ENCODE measurements at places on chromosomes 16 and 17.

DNA sequence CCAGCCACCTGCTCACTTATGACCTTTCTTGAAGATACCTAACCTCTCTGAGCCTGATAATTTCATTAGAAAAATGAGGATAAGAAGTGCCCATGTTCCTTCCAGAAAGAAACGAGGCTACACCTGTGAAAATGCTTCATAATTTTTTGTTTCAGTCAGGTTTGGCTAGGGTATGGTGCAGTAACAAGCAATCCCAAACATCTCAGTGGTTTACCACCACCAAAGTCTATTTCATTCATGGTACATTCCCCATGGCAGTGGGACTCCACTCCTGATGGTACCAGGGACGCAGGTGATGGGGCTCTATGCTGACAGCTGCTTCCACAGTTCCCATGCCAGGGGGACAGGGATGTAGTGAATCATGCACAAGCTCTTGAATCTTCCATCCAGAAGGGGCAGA is 147.6 kb upstream of the CES5A start:
- DNase-seq = no peak

DNA sequence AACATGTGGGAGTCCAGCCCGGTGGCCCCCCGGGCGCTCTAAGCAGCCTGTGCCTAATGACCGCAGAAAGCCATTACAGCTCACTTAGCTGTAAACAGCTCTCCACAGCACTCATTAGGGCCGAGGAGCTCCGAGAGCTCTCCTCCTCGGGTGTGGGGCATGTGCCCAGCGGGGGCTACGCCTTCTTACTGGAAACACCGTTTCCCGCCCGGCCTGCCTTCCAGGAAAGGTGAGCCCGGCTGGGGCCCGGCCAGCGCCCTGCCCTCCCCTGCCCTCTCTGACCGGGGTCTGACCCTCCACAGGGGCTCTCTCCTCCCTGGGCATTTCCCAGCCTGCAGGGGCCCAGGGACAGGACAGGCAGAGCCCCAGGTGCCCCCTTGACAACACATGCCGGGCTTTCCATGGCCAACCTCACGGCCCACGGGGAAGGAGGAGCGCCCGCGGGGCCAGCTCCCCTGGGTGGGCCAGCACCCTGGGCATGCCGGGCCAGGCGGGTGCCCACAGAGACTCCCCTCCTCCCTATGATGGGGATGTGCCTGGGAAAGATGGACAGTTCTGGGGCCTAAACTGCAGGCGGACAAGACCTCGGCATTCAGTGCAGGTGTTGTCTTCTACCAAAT is 72.6 kb downstream of the SDK2 start:
- no peak for DNase-seq

GRCh38 chr17:50924800-50925199 is 58.6 kb upstream of the TOB1 start:
- no peak for DNase-seq

- DNase-seq = no peak
These were observed 86.7 kb downstream of the MRC2 start for GRCh38 chr17:62714016-62714777.

DNA sequence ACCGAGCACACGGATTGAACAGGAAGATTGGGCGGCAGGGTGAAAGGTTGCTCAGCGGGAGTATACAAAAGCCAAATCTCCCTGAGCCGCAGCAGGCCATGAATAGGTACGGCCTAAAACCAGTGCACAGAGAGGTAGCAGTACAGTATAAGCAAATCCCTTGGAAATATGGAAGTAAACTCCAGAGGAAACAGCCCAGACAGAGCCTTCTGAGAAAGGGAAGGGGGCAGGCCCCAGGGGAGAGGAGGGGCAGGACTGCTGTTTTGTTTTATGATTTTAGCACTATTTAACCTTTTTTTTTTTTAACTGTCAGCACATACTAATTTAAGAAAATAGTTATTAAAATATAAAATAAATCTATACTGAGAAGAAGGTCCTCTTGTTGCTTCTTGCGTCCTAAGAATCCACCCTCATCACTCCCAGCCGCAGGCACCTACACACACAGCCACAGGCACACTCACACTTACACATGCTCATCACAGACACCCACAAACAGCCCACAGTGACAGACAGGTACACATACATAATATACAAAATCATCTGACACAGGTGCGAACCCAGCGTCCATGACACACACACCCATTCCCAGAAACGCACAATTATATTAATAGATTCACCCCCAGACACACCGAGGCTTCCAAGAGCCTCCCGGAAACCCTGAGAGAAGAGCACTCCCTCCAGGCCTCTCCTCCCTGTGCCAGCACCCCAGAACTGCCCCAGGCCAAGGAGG is 12.8 kb downstream of the PLXDC1 start:
- no peak for DNase-seq

DNA sequence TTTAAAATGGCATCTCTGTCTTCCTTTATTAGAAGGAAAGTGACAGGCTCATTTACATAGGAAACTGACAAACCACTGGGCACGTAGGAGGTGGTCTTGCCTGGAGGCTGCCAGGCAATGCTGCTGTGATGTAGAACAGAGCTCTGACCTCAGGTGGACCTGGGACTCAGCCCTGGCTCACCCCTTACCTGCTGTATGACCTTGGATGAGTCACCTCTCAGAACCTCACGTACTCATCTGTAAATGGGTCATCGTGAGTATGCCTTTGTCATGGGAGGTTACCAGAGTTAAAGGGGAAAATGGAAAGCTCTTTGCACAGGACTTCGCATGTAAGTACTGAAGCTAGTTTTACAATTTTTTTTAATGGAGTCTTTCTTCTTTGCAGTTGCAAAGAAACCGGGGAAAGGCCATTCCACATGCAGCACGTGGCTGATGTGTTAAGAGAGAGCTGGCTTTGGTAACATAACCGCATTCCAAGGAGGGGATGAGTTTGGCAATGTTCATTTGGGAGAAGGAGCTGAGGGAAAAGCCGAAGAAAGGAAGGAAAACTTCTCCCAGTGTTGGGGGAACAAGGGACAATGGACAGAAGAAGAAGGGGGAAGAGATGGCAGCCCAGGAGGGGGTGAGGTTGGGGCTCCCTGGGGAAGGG is 37.4 kb upstream of the LONP2 start:
- DNase-seq = no peak

- no peak for DNase-seq
These were observed 22.4 kb downstream of the NDEL1 start for GRCh38 chr17:8458128-8458527.

- no peak for DNase-seq
These were observed 19.6 kb upstream of the SLC5A11 start for GRCh38 chr16:24826096-24826690.

GRCh38 chr17:75637143-75637538 is 3.9 kb downstream of the SMIM5 start:
- no peak for DNase-seq

GRCh38 chr16:87570938-87571867 is 31.1 kb upstream of the JPH3 start:
- DNase-seq = peak; percentile 13

- no peak for DNase-seq
These were observed 31.3 kb upstream of the TNS4 start for GRCh38 chr17:40532520-40533253.

- DNase-seq = no peak
These were observed 34.8 kb downstream of the MED13 start for GRCh38 chr17:62030264-62030663.

DNA sequence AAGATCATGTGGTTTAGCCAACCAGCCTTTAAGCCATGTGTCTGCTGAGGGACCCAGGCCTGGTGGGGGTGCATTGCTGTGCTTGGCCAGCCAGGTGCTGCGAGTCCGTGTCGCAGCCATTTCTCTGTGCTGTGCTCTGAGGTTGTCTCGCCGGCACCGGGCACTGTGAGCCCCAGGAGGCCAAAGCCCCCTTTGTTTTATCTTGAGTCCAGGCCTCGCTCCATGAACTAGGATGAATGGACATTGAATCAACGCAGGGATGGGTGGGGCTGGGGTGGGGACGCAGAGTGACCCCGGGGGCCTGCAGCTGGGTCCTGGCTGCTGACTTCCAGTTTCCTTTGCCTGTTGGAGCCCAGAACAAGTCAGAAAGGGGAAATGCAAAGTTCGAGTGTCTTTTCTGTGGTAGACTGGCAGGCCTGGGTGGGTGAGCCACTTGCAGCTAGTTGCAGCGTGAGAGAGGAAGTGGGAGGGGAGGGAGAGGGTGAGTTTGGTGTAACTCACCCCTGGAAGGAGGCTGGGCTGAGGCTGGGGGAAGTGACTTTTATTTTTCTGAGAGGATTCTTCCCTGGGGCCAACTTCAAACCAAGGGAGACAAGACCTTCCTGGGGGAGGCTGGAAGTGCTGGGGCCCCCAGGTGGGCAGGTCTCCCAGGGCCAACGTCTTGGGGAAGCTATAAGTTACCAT is 324.7 kb downstream of the SEC14L1 start:
- peak; percentile 68 for DNase-seq

DNA sequence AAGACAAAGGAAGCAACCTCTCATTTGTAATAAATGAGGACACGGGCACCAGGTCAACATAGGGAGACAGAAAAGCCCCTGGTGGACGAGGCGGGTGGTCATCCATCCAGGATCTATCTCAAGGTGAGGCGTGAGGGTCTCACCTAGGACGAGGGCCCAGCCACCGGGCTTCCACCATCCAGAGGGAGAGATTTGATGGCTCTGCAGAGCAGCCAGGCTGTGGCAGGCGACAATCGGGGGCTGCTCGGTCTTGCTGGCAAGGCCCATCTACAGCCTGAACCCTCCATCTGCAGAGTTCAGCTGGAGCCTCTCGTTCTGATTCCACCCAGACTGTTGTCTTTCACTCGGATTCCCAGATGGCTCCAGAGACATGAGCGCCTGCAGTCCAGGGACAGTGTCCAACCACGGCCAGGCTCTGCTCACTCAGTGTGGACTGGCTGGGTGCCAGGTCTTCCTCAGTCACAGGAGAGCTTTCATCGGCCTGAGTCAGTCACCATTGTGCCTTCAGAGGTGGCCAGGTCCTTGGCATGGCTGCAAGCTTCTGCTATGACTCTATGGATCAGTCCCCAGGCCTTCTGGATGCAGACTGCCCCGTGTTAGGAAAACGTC is 5.9 kb downstream of the LITAFD start:
- no peak for DNase-seq

DNA sequence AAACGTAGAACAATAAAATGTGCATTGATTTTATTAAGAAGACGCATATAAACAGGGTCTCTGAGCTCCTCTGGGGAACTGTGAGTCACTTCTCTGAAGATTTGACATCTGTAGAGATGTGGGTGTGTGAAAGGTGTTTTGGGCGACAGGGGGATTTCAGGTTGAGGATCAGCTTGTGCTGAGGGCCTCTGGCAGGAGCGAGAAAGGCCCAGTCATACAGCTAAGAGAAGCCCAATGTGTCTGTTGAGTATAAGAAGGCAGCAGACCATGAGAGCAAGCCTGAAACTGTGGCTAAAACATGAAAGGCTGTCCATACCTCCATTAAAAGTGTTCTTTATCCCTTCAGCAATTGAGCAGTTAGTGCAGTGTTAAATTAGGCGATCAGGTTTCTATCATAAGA is 406.5 kb upstream of the MON1B start:
- DNase-seq = no peak

GRCh38 chr16:85172455-85173145 is 60.3 kb upstream of the CIBAR2 start:
- no peak for DNase-seq

- no peak for DNase-seq
These were observed 17.5 kb downstream of the CACNG4 start for GRCh38 chr17:66981983-66982508.

- no peak for DNase-seq
These were observed 345.4 kb downstream of the SOX9 start for GRCh38 chr17:72466199-72466598.

DNA sequence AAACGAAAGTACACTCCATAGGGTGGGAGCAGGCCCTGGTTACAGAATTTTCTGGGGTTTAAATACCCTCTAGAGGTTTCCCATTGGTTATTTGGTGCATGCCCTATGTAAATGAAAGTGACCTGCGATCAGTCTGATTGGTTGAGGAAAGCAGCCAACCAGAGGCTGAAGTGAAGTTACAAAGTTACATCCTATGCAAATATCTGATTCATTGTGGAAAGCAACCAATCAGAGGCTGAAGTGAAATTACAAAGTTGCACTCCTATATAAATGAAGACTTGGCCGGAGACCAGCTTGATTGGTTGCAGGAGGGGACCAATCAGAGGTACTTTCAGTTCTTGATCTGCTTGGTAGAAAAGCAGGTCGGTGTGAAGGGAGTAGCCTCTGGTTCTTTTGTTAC is 24.4 kb downstream of the NAA60 start:
- no peak for DNase-seq

DNA sequence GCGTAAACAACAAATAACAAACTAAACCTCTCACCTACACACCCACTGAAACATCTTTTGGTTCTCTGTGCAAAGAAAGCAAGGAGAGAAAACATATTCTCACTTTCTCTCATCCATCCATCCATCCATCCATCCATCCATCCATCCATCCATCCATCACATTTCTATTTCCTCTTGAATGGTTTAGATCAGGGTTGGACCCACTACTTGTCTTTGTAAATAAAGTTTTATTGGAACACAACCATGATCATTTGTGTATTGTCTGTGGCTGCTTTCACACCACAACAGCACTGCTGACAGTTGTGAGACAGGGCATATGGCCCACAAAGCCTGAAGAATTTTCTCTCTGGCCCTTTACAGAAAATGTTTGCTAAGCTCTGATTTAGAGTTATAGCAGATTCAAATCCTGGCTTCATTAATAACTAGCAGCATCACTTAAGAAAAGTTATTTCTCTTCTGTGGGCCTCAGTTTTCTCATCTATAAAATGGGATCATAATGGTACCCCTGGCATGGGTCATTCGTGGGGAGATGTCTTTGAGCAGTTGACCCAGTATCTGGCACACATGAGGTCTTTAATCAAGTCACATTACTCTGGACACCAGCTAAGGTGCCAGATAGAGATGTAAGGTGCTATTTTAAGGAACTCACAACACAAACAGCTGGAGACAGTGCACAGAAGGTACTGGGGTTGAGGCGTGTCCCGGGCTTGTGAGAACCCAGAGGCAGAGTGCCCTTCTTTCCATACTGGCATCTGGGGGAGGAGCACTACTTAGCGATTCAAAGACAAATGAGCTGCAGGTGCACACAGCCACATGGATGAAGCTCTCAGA is 146.3 kb downstream of the CMIP start:
- no peak for DNase-seq

- peak; percentile 81 for DNase-seq
These were observed at the start of gene TENT4B for GRCh38 chr16:50152807-50153595. Gene TENT4B (plus strand): TSS chr16:50153306. CDS start chr16:50153622, 316 bp downstream.

DNA sequence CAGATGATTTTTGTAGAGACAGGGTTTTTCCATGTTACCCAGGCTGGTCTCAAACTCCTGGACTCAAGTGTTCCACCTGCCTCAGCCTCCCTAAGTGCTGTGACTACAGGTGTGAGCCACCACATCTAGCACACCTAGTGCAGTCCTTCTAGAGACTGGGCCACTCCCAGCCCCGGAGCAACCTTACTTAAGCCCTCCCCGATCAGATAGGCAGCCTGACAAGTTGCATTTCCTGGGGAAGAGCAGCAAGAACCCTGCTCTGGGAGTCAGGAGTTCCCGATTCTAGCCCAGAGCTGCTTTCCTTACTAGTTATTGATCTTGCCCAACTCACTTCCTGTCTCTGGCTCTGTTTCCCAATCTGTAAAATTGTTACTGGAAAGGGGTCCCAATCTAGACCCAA is 7.0 kb upstream of the NAGLU start:
- DNase-seq = no peak
